ENCODE measurements at places on chromosomes 5 and 9.

- no peak for DNase-seq
Measured at GRCh38 chr5:7548596-7548995, 152.7 kb downstream of the ADCY2 start.

DNA sequence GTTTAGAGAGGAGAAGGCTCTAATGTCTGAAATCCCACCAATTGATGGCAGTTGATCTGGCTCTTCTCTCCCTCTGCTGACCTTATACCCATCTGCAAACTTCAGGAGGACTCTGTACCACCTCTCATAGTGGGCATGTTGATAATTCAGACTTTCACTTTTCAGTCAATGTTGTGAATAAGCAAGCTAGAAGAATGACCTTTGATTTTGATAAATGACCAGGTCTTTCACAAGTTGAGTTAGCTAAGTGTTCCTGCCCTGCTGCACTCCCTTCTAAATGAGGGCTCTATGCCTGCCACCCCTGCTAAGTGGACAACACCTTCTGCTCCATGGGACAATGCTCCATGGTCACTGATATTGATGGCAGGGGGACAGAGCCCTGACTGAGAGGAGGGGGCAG, 74.7 kb downstream of the SPRY4 start:
- DNase-seq, result no peak

- DNase-seq, result no peak
Measured at GRCh38 chr9:10700915-10701314, 88.1 kb upstream of the PTPRD start.

- no peak for DNase-seq
Measured at GRCh38 chr9:105188746-105189145, 55.7 kb upstream of the SLC44A1 start.

DNA sequence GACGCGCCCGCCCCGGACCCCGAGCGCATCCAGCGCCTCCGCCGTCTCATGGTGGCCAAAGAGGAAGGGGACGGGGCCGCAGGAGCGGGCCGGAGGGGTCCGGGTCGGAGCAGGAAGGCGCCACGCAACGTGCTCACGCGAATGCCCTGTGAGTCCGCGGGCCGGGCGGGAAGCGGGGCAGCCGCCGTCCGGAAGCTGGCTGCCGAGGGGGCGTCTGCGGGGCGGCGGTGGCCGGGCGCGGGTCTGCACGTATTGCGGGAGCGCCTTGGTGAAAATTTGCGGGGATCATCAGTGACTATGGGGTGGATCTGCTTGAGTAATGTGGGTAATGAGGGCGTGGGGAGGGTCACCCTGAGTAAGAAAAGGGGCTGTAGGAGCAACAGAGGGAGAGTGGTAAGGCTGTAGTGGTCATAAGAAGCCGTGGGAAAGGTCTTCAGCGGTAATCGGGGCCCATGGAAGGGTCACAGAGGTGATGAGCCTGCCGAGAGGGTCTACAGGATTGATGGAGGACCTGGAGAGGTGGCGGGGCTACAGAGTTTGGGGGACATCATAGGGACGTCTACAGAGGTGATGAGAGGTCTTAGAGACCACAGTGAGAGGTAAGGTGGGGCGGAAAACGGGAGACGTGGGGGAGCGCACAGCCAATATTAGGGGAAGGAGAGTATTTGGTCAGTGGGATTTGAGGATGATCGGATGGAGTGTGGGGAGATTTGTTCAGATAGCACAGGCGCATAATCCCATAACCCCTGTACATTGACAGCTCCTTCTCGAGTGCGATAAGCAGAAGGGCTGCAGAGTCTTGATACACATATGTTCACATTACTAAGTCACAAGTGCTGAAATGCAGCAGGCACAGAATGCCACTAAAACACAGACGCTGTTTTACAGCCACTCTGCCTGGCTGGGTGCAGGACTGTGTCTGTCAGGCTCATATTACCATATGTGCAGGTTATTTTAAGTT, 819 bp downstream of the LSM11 start:
- DNase-seq, result no peak

DNA sequence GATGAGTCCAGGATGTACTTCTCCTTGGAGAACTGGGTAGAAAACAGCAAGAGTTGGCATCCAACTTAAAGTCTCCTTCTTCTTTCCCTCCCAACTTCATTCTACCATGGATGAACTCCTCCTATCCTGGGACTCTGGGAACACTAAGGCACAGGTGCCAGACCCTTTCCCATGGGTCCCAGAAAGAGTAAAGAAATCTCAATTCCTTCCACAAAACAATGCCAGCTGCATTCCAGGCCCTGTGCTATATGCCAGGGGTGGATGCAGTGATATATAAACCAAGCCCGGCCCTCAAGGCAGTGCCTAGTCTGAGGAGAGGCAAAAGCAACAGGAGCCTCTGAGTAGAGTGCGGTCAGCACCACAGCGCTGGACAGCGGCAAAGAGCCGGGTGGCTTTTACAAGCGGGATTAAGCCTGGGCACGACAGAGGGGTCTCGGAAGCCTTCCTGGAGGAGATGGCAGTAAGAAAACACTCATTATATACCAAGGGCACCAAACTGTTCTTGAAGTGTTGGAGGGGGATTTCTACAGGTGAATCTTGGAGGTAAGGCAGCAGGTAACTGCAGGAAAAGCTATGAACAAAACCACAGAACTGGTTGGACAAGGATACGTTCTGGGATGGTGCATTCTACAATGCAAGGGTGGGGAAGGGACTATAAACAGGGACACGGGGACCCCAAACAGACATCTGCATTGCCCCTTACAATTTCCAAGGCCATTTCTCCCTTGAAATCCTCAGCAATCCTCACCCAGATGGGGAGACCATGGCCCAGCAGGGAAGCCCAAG, 16.4 kb upstream of the TOR2A start:
- DNase-seq, result no peak

All from central memory CD4-positive, alpha-beta T cell (primary cell).